ENCODE measurements at places on chromosomes 2 and 18. TPM values are rescaled to one million over a fixed set of nuclear protein-coding genes. Genes with fewer than 3 reads are reported as not detected.

Gene NOSTRIN
- 45.3 TPM for polyA plus RNA-seq

DNA sequence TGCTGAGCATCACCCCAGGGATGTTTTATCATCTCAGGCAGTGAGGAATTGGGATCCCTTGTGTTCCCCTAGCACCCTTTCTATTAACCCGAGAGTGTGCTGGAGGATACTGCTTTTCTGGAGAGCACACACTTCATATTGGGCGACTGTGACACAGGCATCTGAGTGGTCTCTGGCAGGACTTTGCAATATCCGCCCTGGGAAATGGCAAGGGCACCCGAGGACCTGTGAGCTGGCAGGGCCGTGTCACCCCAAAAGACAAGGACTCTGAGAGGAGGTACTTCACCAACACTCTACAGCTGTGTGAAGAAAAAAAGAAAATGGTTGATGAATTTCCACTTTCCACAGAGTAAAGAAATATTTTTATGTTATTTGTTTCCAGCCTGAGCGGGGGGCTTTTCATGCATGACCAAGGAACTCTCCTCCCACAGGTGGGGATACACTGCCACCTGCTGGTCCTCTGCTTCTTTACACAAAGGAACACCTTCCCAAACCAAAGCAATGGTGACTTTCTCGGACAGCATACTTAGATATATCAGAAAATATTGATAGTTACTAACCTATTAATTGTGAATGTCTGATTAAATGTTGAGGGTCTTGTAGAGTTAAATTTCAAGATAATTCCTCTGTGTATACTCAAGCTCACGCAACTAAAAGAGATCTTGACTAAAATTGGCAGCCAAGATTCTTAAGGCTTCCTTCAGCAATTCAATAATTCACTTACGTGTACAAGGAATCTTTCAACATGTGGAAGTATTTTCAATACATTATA is 45.9 kb upstream of the REG3G start:
- DNase-seq = peak; percentile 42

DNA sequence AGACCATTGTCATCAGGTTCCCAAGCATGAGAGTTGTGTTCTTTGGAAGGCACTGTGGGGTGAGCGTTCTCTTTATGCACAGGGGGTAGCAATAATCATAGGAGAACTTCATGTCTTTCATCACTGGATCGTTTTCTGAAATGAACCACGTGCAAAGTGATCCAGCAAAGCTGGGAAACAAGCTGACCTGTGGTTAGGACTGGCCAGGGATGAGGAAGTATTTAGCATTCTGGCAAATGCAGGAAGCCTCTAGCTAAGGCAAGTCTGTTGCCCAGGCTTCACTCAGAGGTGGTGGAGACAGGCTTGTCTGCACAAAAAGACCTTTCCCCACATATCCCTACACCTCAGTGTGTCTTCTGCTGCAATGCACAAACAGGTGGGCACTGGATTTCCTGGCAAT is 58.6 kb downstream of the MMADHC start:
- no peak for DNase-seq

- DNase-seq = no peak
These were observed 91.3 kb downstream of the TNS1 start for GRCh38 chr2:217911283-217912097.

DNA sequence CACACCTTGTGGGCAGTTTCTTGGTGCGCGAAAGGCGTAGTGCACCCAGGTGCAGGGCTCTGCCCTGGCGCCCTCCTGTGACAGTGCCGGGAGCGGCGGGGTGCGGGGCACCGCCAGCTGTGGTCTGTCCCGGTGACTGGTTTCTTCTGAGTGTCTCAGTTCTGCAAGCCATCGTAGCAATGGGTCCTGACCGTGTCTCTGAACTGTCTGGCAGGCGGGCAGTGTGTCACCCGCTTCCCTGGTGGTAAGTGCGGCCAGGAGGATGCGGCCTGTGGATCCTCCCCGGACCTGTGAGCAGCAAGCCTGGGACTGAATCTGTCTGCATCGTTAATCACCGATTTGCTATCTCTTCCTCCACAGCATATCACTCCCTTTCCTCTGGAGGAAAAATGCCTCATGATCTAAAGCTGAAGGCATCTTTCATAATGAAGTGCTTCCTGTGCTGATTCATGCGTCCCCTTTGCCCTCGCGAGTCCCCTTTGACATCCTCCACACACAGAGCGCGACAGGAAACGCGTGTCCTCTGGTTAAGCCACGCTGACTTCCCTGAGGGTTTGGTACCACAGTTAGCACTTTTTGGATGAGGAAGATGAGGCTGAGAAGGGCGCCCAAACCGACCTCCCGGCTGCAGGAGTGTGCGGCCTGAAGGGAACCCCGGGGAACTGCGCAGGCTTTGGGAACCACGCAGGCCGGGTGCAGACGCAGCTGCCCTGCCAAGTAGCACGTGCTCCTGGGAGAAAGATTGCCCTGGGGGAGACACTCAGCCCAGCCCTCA is 416.0 kb upstream of the HS6ST1 start:
- DNase-seq = peak; percentile 79

DNA sequence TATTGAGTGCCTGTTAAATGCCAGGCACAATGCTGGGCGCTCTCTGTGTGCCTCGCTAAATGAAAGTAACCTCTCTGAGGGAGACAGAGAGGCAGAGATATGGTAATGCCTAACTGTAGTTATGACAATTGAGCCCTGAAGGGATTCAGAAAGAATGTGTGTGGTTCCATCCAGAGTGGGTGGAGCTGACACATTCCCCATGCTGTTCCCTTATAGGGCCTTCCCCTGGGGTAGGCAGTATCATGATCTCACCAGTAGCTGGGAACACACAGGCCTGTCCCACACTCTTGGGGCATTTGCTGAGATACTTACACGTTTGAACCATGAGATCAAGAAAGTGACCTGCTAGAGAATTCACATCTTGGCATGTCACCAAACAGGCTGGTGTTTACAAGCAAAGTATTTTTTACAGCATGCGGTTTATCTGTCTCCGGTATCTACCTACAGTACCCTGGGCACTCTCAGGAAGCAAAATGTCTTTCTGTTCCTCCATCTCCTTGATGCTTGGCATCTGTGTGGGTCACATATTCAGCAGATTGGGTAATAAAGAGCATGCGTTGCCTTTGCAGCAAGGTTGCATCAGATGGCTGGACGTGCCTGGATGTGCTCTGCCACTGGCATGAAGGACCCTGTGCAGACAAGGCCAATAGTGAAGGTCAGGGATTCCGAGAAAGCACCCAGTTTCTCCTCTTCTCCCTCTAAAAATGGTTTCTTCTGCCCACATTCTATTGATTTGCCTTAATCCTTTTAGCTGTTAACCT is 9.4 kb downstream of the CTIF start:
- DNase-seq = no peak

Gene NDUFB3
- polyA plus RNA-seq = 58.2 TPM

- DNase-seq = no peak
These were observed 34.3 kb downstream of the LPIN2 start for GRCh38 chr18:2978661-2979106.

- no peak for DNase-seq
These were observed 44.9 kb downstream of the SOCS6 start for GRCh38 chr18:70333757-70334156.

Gene KCNE4
- polyA plus RNA-seq = 4.7 TPM

DNA sequence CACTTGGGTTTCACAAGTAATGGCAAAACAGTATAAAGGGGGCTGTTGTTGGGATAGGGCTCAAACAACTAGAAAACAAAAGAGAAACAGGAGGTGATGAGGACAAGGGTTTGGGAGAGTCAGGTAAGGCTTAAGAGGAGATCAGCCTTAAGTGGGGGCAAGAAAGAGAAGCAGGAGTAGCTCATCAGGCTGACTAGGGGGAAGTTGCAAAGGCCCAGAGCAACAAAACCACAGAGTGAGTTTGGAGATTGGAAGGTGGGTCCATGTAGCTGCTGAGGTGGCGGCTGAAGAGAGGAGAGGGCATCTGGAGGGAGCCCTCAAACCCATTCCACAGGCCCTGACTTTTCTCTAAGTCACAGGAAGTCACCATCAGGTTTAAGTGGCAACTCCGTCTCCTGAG is 126.0 kb downstream of the MREG start:
- DNase-seq = no peak

Measured in left lung (tissue), 14 donors.